ENCODE measurements at places on chromosomes 2 and 18.
A peak's percentile ranks its signal among the peaks of the same experiment; 100 is the strongest.

GRCh38 chr2:23436346-23437098 lies 51.5 kb downstream of the KLHL29 start:
- no peak for DNase-seq

- no peak for DNase-seq
Observed at GRCh38 chr18:44870631-44871502, 190.2 kb downstream of the SETBP1 start.

DNA sequence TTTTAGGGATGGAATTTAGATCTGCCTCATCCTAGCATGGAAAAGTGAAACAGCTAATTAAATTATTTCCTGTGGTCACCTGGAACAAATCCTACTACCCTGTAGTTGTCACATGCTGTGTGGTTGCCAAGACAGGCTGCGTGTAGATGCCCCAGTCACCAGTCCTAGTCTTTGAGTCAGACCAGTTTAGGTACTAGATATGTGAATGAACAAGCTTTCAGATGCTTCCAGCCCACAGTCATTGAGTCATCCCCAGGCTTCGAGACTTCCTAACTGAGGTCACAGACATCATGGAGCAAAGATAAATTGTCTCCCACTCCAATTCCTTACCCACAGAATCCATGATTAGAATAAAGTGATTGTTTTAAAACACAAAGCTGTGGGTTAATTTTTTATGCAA lies 35.8 kb upstream of the GRB14 start:
- DNase-seq: no peak

- DNase-seq: no peak
Observed at GRCh38 chr2:224038049-224038829, 847 bp downstream of the SERPINE2 start.

- peak; percentile 81 for DNase-seq
Observed at GRCh38 chr2:237744613-237745249, 53.8 kb upstream of the RBM44 start.

- no peak for DNase-seq
Observed at GRCh38 chr2:66069937-66070720, 364.8 kb upstream of the MEIS1 start.

- no peak for DNase-seq
Observed at GRCh38 chr2:217610401-217610814, 392.4 kb downstream of the TNS1 start.

DNA sequence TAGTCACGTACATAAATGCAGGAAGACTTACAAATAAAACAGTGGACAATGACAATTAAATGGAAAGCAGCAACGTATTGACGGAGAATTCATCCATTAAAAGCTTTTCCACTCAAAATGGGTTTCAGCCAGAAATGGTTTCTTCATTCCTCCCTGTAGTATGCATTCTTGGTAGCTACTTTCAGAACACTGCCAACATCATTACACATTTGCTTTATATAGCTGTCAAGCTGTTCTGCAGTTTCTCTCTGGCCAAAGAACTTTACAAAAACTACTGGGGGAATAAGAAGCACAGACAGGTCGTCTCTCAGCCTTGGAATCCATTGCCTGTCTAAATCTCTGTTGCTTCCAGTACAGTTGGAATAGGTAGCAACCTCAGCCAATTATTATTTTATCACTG lies 84.1 kb upstream of the NCKAP5 start:
- no peak for DNase-seq

DNA sequence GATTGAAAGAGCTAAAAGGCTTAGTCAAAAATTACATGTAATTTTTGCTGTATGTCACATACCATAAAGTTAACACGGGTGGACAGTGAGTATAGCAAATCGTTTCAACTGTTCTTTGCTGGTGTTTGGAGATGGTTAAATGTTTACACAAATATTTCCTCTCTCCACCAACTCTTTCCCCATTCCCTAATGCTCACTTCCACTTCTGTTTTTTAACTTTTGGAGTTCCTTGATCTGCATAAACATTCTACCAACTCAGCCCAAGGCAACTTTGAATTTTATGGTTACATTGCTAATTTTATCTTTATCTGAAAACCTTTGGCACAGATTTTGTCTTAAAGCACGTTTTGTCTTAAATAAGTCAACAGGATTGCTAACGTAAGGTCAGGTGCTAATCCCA lies 1.9 kb upstream of the SPOPL start:
- DNase-seq: no peak

GRCh38 chr2:55592130-55592529 lies 25.3 kb downstream of the PPP4R3B start:
- no peak for DNase-seq

GRCh38 chr2:3639015-3639630 lies 18.9 kb upstream of the ALLC start:
- no peak for DNase-seq

- no peak for DNase-seq
Observed at GRCh38 chr18:41599466-41599865, 355.6 kb upstream of the PIK3C3 start.

GRCh38 chr2:223604231-223604630 lies 2.1 kb upstream of the SCG2 start:
- no peak for DNase-seq

GRCh38 chr2:234355808-234356365 lies 141.0 kb downstream of the ARL4C start:
- DNase-seq: no peak

DNA sequence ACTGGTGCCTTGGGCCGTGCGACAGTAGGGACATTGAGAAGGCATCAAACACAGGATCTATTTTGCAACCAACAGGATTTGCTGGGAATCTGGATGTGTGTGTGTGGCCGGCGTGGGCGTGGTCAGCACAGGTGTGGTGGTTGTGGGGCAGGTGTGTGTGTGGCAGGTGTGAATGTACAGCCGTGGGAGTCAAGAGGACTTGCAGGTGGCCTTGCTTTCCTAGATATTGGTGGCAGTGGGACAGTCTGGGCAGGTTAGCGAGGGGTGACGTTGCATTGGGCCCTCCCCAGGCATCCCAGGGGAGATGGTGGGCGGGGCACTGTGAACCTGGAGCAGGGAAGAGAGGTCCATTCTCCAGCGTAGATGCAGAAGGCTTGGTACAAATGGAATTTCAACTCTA lies 3.2 kb upstream of the LIMS2 start:
- DNase-seq: no peak

DNA sequence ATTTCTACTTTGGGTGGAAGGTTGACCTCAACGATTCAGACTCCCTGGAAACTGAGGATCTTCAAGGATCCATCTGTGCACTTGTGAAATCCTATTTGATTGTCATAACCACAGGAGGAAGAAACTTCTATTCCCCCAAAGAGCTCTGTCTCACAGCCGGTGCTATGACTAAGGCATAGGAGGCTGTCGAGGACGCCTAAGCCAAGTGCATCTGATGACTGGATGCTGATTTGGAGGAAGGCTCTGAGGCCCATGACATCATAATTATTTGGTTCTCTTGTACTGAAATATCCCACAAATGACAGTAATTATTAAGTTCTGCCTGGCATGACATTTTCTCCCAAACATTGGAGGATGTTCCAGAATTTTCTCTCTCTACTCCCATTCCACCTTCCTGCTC lies 13.8 kb upstream of the KCNF1 start:
- DNase-seq: no peak

GRCh38 chr2:218015586-218016521 lies 13.1 kb upstream of the TNS1 start:
- no peak for DNase-seq

- DNase-seq: no peak
Observed at GRCh38 chr2:234375176-234375880, 121.6 kb downstream of the ARL4C start.

GRCh38 chr2:23561544-23561943 lies 176.6 kb downstream of the KLHL29 start:
- no peak for DNase-seq

- no peak for DNase-seq
Observed at GRCh38 chr18:74370115-74370514, 54.5 kb downstream of the C18orf63 start.

DNA sequence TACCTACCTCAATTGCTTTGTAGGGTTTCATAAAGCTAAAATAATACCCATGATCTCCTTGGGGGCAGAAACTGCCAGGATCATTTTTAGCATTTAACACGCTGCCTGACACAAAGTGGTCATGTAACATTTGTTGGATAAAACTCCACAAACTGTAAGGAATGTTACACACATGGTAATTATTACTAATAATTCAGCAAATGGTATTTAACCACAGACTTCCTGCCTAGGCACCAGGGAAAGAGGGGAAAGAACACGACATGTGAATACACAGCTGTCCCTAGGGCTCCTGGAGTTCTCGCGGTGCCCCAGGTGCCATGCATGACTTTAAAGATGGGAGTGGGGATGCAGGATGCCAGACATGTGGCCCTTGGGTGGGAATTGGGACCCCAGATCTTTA lies 43.5 kb downstream of the ASAP2 start:
- no peak for DNase-seq

DNA sequence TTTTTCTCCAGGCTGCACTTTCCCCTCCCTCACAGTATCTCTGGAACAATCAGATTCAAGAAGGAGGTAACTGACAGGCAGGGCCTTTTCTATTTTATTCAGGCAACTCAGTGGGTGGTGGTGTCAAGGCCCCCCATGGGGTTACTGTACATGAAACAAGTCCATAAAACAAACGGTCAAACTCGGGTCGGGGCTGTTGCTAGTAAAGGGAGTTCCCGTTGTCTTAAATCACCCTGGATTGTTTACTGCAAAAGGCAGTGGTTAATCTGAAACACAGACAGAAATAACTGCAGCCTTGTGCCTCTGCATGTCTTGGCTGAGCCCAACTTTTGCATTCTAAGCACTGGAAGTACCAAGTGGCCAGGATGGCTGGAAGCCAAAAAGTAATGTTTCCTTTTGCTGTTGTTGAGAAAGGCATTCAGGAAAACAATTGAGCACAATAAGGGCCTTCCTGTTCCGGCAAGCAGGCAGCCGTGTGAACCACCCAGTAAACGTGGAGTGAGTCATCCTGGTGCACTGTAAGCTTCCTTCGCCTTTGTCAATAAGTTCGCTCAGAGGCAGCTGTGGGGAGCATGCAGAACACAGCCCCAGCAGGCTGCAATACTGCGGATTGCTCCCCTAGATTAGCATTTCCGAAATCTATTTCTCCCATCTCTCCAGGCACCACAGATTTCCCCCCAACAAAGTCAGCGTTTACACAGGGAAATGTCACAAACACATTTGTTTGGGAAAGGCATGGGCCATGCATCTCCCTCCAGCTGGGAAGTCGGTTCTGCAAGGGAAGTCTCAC lies 149.6 kb downstream of the IRS1 start:
- DNase-seq: peak; percentile 91

- DNase-seq: no peak
Observed at GRCh38 chr2:223238301-223238700, 186.3 kb downstream of the KCNE4 start.

GRCh38 chr2:37109523-37109922 lies 25.2 kb downstream of the GPATCH11 start:
- DNase-seq: no peak

DNA sequence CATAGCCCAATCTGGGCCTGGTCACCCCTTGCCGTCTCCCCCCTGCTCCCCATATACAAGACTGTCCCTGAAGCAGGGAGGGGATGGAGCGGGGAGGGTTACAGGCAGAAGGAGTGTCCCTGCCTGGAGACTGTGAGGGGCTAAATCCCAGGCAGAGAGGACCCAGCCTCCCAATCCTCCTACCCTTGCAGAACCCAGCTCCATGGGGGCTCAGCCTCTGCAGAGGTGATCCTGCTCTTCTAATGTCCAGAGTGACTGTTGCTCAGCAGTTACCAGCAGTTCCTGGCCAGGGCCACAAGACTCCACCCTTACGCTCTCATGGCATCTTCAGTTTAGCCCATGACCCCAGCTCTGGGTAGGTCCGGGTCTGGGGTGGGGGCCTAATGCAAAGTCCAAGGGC lies 58.1 kb downstream of the COA5 start:
- no peak for DNase-seq

- no peak for DNase-seq
Observed at GRCh38 chr2:66536290-66536673, 101.4 kb downstream of the MEIS1 start.

GRCh38 chr2:131445896-131446295 lies 30.0 kb upstream of the TUBA3D start:
- no peak for DNase-seq

DNA sequence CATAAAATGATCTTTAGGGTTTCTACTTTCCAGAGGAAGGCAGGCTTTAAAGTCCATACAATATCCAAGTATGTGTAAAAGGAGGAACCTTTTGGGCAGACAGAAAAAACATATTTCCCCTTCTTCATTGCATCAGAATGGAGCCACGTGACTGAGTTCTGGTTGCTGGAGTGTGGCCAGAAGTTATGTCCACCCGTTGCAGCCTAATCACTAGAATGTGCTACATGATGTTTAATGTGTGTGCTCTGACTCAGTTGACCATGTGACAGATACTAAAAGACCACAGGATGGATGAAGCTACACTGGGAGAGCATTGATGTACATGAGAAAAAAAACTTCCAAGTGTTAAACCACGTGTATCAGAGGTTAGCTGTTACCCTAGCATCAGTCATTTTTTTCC lies 460.9 kb downstream of the RIT2 start:
- no peak for DNase-seq

GRCh38 chr18:61824733-61825363 lies 68.0 kb downstream of the RNF152 start:
- DNase-seq: no peak

DNA sequence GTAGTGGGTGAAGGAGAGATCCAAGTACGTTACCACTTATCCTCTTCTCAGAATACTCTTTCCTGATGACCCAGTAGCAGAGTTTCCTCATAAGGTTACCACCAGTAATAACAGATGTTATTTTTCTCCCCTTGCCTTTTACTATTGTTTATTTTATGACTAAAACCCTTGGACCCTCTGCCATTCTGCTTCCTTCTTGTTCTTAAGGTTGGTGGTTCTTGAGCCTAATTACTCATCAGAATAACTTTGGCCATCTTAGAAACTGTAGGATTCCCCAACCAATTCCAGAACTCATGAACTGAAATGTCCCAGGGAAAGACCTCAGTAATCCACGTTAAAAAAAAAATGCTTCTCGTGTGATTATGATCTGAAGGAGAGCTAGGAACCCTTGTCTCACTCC lies 64.9 kb downstream of the CHST9 start:
- no peak for DNase-seq

DNA sequence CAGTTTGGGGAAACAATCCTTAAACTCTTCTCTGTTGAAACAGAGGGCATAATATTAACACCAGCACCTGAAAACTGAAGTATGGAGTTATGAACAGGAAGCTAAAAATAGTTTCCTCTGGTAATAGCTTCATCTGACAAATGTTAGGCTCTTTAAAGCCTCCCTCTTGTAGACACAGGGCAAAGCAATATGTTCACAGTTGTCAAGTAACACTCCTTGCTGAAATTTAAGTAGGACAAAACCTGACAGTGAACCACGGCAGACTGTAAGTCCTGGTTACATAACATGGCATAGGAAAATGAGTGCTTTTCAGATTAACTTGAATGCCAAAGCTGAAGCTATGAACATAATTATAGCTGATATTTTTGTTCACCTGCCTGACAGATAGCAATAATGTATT lies 172.9 kb downstream of the CMPK2 start:
- DNase-seq: no peak

DNA sequence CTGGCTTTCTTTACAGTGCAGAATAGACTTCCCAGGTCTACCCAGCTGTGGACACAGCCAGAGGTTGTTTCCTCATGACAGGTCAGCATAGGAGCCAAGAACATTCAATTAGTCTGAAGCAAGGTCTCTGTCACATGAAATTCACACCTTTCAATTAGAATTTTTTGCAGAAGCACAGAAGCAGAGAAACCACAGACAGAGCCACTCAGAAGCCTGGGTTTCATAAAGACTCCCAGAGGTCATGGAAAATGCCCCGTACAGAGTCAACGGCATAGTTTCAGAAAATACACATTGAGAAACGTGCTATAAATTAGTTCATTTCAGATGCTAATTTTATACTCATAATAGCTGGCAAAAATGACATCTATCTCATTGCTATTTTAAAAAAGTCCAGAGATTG lies 87.0 kb upstream of the TMEM200C start:
- no peak for DNase-seq

- DNase-seq: no peak
Observed at GRCh38 chr2:161036926-161037325, 123.3 kb upstream of the TANK start.

Data from left colon (tissue), 2 donors.